ENCODE measurements at places on chromosomes 7 and 10.

DNA sequence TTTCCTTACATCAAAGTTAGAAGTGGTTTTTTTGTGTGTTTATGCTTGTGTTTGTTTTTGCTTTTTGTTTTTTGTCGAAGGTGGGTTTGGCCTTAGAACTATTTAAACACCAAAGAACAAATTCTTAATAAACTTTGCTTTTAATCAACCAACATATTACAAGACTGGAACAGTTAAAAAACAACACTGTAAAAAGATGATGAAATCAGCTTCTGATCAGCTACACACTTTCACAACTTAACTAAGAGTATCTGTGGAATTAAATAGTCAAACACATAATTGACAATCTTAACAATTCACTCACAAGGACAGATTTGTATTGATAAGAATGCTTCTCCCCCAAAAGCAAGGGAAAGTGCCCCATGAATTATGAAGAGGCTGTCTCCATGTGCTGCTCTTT, 58.8 kb downstream of the MRPL32 start:
- DNase-seq, result no peak

DNA sequence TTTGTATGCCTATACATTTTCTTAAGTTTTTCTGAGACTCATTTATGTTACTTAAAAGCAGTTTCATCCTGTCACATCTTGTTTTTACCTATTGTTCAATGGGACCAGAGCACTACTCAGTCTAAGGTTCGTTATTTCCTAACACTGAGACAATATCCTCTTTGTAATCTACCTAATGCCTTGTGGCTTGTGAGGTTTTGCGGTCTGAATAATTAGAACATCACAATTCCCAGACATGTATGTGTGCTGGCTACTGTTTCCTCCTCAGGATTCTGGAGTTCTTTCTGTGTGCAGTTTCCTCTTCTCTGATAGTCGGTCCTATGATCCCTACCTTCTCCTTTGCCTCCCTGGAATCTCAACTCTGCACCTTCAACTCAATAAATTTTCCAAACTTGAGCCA, 620.2 kb downstream of the ANKRD7 start:
- no peak for DNase-seq

GRCh38 chr10:49176310-49177268, 11.6 kb downstream of the TMEM273 start:
- DNase-seq, result no peak

GRCh38 chr7:44124822-44125202, 1.5 kb upstream of the POLD2 start:
- DNase-seq, result no peak

DNA sequence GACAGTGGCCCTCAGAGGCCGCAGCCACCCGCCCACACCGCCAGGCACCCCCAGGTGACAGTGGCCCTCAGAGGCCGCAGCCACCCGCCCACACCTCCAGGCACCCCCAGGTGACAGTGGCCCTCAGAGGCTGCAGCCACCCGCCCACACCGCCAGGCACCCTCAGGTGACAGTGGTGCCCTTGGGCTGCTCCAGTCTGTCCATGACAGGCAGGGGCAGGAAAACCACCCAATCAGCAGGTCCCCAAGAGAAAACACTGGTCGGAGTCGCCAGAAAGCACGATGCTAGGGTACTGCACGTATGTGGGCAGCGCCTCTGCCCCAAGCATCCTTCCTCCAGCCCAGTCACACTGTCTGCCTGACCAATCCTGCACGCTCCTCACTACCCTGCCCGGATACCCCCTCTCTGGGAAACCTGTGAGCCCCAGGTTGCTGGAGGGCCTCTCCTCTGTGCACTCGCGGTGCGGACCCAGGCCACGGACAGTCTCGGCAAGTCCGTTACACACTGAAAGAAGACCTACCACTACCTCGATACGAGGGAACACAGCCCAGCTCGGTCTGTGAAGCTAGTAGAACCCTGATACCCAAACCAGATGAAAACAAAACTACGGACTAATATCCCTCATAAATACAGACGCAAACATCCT, 11.7 kb upstream of the GPR146 start:
- DNase-seq, result no peak

GRCh38 chr7:92295391-92295790, 49.6 kb downstream of the ANKIB1 start:
- no peak for DNase-seq

DNA sequence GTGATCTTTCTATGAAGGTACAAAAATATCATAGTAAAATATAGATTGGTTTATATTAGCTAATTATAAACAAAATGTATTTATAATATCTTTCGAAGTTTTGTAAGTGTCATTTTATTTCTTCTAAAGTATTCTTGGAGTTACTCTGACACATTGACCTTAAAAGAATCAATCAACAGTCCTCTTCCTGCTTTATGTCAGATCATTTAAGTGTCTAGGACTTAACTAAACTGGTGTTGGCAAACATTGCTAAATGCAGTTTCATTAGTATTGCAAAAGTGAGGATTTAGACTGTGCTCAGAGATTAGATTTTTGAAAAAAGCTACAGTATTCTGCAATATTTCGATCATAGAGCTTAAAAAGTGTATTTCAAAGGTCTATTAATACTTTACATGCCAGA, 10.3 kb downstream of the GLCCI1 start:
- no peak for DNase-seq

DNA sequence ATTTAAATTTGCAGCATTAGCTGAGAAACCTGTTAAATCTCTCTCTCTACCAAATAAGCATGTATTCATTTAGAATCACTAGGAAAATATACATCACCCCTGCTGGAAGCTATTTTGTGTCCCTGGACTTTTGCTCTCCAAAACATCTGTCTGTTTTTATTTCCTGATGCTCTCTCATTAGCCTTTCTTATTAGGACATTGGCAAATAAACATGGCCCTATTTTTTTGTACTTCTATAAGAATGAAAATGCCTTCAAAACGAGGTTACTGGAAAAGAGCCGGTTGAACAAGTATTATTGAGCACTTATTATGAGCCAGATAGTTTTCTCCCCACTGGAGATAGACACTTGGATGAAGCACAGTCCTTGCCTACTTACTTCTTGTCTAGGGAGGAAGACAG, 206.9 kb downstream of the GALNT17 start:
- no peak for DNase-seq

GRCh38 chr10:28497313-28498126, 35.4 kb upstream of the WAC start:
- DNase-seq, result no peak

DNA sequence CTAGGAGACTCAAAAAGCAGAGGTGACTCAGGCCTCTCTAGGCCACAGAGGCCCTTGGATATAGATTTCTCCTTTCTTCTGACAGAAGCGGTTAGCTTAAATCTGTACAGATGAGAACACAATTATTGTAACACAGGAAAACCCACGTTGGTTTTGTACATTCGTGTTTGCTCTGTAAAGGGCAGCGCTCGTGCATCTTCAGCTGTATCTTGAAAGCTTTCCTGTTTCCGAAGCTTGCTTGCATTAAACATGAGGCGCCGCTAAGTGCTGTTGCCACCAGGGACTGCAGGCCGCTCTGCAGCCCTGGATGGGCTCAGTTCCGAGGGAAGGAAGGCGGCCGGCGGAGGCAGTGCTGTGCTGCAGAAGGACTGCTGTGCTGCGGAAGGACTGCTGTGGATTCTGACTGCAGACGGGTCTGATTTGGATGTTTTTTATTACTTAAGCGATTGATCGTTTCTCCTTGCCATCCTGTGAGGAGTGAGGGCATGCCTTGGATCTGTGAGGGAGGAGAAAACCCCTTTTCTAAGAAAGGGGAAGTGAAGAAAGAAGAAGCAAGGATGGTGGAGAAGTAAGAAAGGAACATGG, 53.3 kb downstream of the FHIP2A start:
- peak; percentile 59 for DNase-seq

DNA sequence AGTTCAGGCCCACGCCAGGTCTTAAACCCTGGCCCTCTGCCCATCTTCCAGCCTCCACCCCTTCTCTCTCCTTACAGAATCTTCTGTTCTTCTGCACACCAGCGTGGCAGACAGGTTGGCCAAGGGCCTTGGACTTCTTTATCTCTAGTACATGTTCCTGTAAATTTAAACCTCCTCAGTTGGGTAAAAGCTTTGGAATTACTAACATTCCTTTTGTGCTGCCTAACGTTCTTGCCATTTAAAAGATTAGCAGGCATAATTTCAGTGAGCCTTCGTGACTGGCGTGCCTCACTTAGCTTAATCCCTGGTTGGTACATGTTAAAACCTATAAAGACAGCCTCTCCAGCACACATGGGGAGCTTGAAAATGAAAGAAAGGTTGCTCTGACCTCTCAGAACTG, 192.2 kb downstream of the CUX1 start:
- no peak for DNase-seq

DNA sequence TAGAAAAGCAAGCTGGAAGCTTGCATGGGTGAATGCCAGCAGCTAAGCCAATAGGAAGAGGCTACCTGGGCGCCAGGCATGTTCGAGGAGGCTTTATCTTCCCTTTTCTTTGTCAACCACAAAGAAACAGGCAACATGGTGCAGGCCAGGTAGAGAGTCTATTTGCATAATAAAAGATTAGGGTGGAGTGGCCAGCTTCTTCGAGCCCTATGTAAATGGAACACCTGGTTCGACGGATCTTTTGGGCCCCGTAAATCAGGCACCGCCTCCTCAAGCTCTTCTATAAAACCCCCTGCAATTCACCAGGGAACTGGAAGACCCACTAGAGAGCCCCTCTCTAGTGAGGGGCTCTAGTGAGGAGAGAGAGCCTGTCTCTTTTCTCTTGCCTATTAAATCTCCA, 1106.2 kb upstream of the CELF2 start:
- no peak for DNase-seq

- DNase-seq, result no peak
Measured at GRCh38 chr7:155919391-155920067, 107.3 kb upstream of the SHH start.

DNA sequence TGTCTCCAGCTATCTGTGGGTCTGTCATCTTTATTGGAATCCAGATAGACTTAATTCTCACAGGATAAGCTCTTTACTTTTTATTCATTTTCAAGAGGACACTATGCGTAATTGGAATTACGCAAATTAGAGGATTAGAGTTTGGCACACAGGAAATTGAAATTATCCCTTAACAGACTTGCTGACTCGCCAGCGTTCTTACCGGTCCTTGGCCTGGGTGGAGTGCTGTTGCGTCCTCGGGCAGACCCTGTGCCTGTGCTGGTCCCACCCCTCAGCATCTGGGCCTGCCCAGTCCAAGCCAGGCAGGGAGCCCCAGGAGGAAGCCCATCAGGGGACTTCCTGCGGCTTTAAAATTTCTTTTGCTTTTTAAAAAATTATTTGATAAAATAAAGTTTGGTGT, 101.8 kb downstream of the MKI67 start:
- DNase-seq, result no peak

DNA sequence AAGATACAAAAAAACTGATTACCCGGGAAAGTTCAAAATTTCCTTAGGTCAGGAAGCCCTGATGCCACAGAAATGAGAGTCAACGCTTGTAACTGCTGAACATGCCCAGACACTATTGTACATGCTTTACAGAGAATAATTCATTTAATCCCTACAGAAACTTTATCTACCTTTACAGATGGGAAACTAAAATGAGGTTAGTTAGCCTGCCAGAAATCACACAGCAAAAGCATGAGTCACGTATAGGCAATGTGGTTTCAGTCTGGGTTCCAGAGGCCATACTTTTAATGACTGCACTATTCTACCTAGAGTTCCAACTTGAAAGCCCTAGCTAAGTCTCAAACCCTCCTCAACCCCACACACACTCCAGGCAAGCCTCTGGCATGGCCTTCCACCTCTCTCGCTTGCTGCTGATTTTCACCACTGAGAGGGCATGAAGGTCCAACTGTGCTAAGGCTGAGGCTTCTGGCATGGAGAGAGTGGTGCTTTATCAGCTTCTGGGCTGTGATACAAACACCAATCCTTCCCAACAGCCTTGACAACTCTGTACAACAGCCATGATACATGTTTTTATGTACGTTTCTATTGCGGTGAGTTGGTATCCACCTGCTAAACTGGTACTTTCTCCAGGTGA, 1011.2 kb upstream of the GHITM start:
- no peak for DNase-seq

DNA sequence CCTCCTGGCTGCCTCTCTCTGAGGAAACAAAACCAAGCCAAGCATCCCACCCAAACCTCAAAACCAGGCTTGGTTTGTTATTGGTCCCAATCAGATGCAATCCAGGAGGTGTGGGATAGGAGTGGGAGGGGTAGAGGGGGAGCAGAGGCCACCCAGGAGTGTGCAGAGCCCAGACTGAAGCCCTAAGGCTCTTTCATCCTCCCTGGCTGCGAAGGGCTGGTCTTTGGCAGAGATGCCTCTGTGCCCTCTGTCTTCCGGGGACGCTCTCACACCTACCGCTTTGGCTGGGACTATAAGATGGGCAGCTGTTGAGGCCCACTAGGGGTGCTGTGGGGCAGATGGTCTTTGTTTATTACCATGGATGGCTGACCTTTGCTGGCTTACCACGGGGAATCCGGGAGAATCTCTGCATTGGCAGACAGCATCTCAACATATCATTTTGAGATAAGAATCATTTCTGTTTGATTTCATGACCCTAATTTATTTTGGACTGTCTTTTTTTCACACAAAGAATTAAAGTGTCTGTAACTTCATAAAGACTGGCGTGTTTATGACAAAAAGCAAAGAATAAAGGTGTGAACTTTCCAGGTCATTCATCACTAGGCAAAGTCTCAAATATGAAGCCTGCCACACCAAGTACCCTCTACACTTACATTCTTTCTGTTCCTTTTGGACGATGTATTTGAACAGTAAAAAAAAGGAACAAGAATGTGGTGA, 6.5 kb upstream of the DENND2A start:
- DNase-seq, result peak; percentile 65

DNA sequence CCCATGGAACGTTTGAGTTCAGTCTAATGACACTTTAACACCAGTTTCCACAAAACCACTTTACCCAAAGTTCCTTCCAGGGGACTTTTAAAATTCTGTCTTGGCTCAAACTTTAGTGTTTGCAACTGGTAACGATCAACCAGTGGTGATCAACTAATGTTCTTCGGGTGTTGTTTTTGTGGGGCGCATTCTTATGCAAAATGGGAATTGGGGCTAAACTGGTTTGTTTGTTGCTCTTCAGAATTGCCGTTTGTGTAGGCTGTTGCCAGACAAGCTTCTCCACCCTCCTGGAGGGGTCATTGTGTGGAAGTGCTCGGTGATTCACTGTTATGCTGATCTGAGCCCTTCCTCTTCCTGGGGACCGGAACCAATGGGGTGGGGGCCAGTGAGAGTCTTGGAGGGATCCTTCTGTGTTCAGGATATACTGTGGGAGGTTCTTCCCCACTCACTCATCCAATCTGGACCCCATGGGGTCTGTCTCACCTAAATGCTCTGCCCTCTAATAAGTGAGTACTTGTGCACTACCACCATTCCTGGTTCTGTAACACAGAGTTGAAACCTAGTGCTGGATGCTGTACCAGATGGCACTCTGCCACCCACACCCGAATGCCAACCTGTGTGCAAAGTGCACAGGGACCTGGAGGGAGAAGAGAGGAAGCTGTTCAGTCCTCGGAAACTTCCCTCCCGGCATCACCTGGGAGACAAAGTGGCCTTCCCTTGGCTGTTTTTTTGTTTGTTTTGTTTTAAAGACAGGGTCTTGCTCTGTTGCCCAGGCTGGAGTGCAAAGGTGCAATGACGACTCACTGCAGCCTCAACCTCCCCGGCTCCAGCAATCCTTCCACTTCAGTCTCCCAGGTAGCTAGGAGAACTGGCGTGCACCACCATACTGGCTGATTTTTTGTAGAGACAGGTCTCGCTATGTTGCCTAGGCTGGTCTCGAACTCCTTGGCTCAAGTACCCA, 2.1 kb downstream of the NFE2L3 start:
- no peak for DNase-seq

GRCh38 chr7:45687721-45688120, 113.6 kb downstream of the ADCY1 start:
- DNase-seq, result no peak

Data from AG08395 (cell line).